ENCODE measurements at places on chromosomes 7 and 10.

- no peak for DNase-seq
Observed at GRCh38 chr10:24363070-24363469, 154.1 kb downstream of the KIAA1217 start.

GRCh38 chr10:68301790-68302502, 29.9 kb upstream of the HNRNPH3 start:
- DNase-seq: no peak

GRCh38 chr7:5218564-5219360, 28.7 kb downstream of the WIPI2 start:
- DNase-seq: peak; percentile 83

- DNase-seq: no peak
Observed at GRCh38 chr7:123709525-123709924, 39.3 kb downstream of the WASL start.

GRCh38 chr7:90552521-90552920, 43.6 kb upstream of the CDK14 start:
- DNase-seq: no peak

DNA sequence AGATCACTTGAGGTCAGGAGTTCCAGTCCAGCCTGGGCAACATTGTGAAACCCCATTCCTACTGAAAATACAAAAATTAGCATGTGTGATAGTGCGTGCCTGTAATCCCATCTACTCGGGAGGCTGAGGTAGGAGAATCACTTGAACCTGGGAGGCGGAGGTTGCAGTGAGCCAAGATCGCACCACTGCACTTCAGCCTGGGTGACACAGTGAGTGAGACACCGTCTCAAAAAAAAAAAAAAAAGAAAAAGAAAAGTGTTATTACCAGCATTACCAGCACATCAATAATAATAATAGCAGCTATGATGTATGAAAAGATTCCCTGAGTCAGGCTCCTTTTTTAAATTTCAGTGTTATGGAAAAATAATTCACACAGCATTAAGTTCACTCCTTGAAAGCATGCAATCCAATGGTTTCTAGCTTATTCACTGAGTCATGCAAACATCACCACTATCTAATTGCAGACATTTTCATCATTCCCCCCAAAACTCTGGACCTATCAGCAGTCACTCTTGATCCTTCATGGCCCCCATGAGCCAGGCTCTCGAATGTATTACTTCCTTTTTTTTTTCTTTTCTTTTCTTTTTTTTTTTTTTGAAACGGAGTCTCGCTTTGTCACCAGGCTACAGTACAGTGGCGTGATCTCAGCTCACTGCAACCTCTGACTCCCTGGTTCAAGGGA, 228.4 kb downstream of the FANK1 start:
- no peak for DNase-seq

DNA sequence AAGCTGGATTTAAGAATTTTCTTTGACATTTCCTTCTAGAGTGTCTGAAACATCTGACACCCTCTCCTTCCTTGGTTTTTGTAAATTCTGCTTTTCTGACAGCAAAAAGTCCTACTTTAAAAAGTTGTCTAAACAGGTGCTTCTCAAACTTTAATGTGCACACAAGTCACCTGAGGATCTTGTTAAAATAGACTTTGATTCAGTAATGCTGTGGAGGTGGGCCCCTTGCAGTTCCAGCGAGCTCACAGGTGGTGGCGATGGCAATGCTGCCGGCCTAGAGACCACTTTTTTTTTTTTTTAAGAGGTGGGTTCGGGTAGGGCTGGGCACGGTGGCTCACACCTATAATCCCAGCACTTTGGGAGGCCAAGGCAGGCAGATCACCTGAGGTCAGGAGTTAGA, 77.1 kb downstream of the ABCC2 start:
- DNase-seq: no peak

DNA sequence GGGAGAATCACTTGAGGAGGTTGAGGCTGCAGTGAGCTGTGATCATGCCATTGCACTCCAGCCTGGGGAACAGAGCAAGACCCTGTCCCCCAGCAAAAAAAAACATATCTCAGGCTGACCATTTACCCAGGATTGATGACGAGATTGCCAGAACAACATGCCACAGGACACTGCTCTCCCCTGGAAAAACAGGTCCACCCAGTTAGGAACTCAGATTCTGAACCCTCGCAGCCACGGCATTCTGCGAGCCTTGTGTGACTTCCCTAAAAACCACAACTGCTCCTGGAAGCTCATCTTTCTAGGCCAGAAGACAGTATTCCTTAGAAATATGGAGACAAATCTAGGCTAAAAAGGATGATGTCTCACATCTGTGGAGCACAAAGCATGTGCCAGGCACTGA, 42.1 kb upstream of the SH2B2 start:
- DNase-seq: no peak

GRCh38 chr7:776992-777727, 50.1 kb upstream of the PRKAR1B start:
- no peak for DNase-seq

DNA sequence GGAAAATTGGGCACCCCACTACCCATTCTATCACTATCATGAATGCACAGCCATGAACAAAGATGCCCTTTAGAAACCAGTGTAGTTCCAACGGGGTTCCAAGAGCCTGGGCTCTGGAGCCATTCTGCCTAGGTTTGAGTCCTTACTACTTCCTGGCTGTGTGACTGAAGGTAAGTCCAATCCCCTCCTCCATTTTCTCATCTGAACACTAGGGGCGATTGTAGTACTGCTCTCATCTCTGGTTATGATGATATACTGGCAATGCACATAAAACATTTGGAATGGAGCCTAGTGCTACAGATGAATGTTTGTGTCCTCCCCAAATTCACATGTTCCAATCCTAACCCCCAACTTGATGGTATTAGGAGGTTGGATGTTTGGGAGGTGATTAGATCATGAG, 28.1 kb upstream of the CDH23 start:
- no peak for DNase-seq

DNA sequence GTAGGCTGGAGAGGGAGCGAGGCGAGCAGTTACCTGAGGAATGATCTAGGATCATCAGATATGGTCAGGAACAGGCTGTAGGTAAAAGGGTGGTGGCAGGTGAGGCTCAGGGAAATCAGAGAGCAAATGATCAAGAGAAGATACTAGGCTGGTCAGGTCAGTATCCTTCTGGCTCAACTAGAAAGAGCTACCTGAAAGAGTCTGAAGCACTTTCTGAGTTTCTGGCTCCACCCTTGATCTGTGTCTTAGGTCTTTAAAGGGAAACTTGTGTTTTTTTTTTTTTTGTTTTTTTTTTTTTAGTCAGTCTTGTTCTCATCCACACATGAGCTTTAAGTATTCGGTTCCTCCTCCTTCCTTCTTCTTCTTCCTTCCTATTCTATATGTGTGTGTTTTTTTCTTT, 10.5 kb downstream of the ADAM22 start:
- DNase-seq: no peak

- DNase-seq: no peak
Observed at GRCh38 chr10:71750124-71750841, 23.0 kb downstream of the VSIR start.

- no peak for DNase-seq
Observed at GRCh38 chr10:83073472-83073871, 1065.8 kb upstream of the GHITM start.

- DNase-seq: no peak
Observed at GRCh38 chr7:28953633-28954032, 4.5 kb downstream of the TRIL start.

- no peak for DNase-seq
Observed at GRCh38 chr10:73379064-73379748, 20.5 kb upstream of the CFAP70 start.

- no peak for DNase-seq
Observed at GRCh38 chr10:77661100-77661499, 23.5 kb upstream of the KCNMA1 start.

DNA sequence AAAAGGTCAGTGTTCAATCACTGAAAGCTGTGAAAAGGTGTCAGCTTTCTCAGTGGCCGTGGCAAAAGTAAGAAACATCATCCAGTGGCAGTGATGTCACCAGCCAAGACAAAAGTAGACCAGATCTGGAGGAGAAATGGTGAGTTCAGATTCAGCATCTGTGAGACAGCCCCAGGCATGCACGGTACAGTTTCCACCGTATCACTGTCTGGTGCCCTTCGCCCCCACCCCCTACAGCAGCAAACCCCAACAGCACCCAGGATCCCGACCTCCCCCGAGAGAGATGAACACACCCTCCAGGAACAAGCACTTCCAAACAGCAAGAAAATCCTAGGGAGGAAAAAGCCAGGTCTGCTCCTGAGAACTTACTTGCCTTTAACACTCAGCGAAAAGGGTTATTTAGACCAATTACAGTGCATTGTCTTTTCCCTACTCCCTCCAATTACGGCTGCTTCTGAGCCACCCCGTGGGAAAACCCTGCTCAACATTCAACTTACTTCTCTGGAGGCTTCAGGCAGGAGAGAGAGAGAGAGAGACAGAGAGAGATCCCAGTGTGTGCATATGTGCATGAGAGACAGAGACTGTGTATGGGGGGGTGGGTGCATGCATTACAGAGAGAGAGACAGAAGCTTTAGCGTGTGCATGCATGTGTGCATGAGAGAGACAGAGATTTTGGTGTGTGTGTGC, 189.6 kb downstream of the GRID1 start:
- DNase-seq: no peak

GRCh38 chr7:118758582-118758981, 534.1 kb downstream of the ANKRD7 start:
- no peak for DNase-seq

DNA sequence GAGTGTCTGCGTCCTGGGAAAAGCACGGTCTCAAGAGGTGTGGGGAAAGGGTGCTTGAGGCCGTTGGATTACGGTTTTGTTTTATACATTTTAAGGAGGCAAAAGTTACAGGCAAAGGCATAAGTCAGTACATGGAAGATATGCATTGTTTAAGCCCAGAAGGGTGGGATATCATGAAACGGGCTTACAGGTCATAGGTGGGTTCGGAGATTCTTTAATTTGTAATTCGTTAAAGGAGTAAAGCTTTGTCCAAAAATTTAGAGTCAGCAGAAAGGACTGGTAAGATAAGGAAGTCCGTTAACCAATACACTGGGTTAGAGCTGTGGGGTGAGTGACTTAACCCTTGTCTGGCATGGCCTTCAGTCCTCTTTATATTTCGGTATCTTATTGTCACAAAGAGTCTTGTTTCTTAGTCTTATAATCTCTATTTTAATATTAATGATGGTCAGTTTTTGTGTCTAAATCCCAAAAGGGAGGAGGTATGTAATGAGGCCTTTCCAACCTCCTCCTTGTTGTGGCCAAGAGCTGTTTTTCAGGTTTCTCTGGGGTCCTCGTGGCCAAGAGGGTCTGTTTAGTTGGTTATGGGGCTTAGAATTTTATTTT, 12.7 kb downstream of the TSPAN14 start:
- no peak for DNase-seq

GRCh38 chr10:110643653-110644597, at the start of gene RBM20:
RBM20 (plus strand) TSS chr10:110644336; CDS start chr10:110644455, 119 bp downstream.
- DNase-seq: peak; percentile 33

- no peak for DNase-seq
Observed at GRCh38 chr7:137343281-137343841, at the start of gene PTN. PTN (minus strand) TSS chr7:137343733; CDS start chr7:137254973, 88,760 bp downstream.

DNA sequence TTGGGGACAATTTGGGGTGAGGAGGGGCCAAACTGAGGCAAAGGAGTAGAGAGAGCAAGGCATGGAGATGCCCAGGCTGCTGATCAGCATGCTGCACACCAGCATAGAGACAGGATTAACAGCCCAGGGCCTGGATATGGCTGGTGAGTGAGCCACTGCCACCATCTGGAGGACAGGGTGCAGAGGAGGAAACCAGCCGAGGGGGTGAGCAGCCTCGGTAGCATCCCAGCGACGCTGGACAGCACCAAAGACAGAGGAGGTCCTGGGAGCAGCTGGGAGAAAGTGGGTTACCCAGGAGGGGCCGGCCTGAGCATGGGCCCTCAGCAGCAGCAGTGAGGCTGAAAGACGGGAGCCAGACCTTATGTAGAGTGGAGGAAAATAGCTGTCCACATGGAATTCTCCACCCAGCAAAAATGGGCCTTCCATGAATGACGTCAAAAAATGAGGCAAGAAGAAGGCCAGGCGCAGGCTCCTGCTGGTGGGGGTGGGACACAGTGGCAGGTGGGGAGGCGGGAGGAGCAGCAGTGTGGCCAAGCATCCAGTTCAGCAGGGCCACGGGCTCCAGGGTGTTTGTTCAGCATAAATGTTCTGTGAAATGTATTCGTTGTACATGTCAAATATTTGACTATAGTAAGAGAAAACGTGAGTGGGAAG, 16.7 kb downstream of the RET start:
- no peak for DNase-seq

GRCh38 chr7:34823650-34824258, 165.7 kb downstream of the NPSR1 start:
- DNase-seq: peak; percentile 26

- no peak for DNase-seq
Observed at GRCh38 chr7:44484482-44485313, 5.8 kb downstream of the NUDCD3 start.

- DNase-seq: no peak
Observed at GRCh38 chr10:77506517-77507200, 130.9 kb downstream of the KCNMA1 start.

GRCh38 chr7:109009636-109010035, 440.0 kb downstream of the DNAJB9 start:
- no peak for DNase-seq

DNA sequence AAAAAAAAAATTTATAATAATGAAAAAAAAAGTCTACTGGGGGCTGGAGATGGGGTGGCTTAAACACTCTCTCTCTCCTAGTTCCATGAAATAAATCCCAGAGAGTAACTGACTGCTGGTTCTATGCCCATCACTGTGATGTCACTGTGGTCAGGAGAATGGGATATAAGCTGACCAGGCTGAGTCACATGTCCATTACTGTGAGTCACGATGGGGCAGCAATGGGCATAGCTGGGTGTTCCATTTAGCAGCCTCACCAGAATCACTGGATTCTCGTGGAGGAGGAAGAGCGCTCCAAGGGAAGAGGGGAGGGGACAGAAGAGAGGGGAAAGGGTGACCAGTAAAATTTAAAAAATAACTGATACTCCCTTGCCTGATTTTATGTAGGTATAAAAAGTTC, 37.1 kb downstream of the MASTL start:
- no peak for DNase-seq

DNA sequence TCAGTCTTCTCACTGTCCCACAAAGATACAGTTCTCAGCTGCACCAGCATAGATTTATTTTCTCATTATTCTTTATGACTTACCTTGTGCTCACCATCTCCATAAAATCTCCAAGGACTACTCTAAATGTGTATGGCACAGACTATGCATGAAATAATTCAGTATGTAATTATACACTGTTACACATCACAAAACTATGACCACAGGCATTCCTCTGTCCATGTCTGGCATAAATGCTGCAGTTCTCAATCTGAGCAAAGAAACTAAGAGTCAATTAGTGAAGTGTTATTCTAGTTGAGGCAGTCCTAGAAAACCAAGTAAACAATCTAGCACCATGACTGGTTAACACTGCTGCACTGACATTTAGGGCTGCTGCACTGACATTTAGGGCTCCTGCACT, 2.7 kb downstream of the CYCS start:
- no peak for DNase-seq
